ENCODE measurements at places on chromosomes 3 and 15. TPM values are rescaled to one million over a fixed set of nuclear protein-coding genes. Genes with fewer than 3 reads are reported as not detected.

- no peak overlapping the region for H3K27ac ChIP-seq
- no peaks in the 10 kb centered on the region for H3K27me3 ChIP-seq
- no peak for DNase-seq
Observed at GRCh38 chr3:33624756-33625155, 93.3 kb downstream of the CLASP2 start.

The NOX5 gene
- 0.18 TPM for total RNA-seq

DNA sequence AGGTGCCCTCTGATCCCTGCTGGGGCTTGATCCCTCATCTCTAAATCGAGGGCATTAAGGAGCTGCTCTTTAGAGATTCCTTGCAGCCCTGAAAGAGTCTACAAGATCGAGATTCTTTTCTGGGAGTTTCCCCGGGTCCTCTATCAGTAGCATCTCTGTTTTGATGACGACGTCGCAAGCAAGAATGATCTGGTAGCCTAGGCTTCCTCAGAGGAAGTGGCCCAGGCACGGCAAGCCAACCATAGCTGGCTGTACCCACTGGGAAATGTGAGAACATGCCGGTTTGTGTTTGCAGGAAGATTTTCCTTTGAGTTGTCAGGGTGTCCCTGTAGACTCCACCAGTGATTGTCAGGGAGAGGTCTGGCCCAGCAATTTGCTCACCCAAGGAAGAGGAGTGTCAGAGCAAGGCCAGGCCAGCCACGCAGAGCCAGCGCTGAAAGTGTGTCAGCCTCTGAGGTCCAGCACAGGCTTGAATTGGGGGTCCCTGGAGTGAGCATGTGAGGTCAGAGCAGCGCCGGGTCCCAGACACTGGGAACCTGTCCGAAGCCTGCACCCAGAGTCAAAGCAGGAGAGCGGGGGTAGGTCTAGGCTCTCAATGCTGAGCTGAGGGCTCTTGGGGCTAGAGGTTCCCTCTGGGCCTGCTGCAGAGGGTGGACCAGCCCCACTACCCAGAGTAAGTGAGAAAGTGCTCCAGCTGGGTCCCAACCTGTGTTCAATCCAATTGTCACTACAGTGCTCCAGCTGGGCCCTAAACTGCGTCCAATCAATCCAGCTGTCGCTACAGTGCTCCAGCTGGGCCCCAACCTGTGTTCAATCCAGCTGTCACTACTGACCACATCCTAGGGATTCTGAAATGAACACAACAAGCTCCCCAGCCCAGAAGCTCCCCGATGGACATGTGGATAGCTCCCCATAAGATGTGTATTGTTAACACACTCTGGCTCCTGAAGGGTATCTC lies 95.7 kb downstream of the CHDH start:
- H3K4me1 ChIP-seq = no peaks in the 10 kb centered on the region
- H3K36me3 ChIP-seq = no peaks in the 10 kb centered on the region
- no peak overlapping the region for H3K4me3 ChIP-seq
- H3K27me3 ChIP-seq = no peaks in the 10 kb centered on the region
- peak; percentile 35 for DNase-seq

The GTF2E1 gene
- total RNA-seq = 10.3 TPM
